ENCODE measurements at places on chromosomes 13 and 19.

GRCh38 chr19:54204767-54205468, 4.3 kb downstream of the RPS9 start:
- no peak for DNase-seq

DNA sequence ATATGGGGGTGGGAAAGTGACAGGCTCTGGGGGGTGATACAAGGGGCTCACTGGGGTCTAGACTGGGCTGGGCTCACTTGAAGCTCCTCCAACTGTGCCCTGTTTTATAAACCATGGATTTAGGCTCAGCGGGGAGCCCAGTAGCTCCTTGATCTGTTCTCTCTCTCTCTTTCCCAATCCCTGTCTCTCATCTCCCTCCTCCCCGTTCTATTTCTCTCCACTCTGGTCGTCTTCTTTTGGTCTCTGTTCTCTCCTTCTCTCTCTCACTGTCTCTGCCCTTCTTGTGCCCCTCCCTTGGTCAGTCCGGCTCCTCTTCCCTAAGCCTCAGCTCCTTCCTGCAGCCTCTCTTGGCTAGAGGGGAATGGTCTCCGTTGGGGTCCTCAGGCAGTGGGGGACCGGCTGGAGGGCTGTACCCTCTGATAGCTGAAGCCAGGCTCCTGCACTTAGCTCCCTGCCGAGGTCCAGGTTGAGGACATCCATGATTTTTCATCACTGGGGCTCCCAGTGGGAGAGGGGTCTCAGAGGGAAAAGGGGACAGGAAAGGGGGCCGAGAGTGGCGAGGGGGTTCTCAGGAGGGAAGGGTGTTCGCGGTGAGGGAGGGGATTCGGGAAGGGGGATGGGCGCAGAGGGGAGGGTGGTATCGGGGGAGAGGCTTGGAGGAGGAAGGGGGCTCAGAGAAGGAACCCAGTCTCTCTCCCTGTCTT, 8.5 kb downstream of the UNC13A start:
- no peak for DNase-seq

GRCh38 chr13:105925496-105925895, 610.0 kb downstream of the EFNB2 start:
- DNase-seq, result no peak

- DNase-seq, result no peak
Measured at GRCh38 chr13:42255886-42256285, 16.1 kb upstream of the AKAP11 start.

- no peak for DNase-seq
Measured at GRCh38 chr19:29266603-29267002, 53.7 kb upstream of the UQCRFS1 start.

DNA sequence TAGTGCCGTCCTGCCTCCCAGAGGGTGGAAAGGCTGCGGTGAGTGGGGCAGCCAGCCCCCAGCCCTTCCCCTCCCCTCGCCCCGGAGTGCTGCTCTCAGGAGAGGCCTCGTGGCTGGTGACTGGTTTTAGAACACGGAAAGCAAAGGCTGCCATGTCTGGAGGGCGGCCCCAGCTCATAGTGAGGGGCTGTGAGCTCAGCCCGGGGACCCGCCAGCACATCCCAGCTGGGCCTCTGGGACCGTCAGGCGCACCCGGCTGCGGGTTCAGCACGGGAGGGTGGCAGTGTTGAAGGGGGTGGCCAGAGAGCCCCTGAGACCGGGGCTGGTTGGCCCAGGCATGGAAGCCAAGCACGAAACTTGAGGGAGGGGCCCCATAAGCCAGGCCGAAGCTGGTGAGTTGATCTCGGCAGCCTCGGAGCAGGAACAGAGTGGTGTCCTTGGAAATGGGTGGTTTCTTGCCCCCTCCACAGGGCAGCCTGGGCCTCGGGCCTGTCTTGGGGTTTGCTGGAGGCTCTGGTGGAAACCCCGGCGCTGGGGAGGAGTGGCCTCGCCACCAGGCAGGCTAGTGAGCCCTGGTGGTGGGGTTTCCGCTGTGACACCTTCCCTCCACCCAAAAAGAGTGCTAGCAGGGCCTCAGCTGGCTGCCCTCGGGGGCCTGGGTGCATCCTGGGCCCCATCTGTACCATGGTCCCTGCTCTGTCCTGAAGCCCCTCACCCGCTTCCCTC, 157.7 kb downstream of the KDM4B start:
- no peak for DNase-seq

DNA sequence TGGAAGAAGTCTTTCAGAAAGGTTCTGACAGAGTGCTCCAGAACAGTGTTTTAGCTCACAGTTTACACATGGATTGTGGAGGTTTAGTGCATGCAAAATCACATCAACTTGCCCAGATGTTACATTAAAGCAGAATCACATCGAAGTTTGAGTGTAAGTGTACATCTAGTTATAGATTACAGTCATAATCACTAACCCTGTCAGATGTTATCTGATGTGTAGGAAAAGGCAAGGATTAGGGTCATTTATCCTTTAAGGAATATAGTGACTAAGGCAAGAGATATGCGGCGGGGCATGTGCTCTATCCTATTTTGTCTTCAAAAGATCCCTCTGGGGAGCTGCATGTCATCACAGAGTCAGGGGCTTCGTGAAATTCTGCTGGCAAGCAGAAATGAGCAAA, 66.9 kb downstream of the CYSLTR2 start:
- DNase-seq, result no peak

DNA sequence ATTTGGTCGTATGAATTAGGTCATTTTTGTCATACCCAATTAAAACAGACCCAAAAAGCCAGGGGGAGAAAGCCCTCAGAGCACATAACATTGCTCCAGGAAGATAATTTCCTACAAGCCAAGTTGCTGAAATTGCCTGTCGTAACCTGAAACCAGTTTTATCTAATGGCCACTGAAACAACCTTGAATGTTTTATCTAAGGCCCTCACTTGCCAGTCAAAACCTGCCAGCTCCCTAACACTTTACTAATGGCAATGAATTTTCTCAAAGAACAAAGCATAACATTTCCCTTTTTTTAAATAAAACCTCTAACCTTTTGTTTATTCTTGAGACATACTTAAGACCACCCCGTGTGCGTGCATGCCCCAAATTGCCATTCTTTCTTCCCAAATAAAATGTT, 496.2 kb upstream of the KLHL1 start:
- DNase-seq, result no peak

GRCh38 chr13:75771818-75772217, 135.7 kb downstream of the LMO7 start:
- DNase-seq, result no peak

DNA sequence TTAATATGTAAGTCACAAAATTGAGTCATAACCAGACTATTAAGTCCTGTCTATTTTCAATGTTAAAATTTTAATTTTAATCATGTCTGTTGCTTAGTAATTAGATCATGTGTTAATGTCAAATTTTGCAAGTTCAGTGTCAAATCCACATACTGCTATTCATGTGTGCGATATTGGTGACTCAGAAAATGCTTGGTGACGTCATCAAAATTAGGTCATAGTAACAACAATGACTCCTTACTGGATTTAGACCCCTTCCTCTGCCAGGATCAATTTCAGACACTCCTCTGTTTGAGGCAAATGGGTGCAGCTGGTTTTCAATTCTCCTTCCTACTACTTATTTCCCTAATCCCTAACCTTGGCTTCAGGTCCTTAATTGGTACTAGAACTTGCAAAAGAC, 1394.3 kb upstream of the SLC10A2 start:
- DNase-seq, result no peak

GRCh38 chr19:55241935-55242464, 13.4 kb upstream of the TMEM86B start:
- no peak for DNase-seq

- no peak for DNase-seq
Measured at GRCh38 chr13:94033098-94033497, 446.4 kb downstream of the DCT start.

DNA sequence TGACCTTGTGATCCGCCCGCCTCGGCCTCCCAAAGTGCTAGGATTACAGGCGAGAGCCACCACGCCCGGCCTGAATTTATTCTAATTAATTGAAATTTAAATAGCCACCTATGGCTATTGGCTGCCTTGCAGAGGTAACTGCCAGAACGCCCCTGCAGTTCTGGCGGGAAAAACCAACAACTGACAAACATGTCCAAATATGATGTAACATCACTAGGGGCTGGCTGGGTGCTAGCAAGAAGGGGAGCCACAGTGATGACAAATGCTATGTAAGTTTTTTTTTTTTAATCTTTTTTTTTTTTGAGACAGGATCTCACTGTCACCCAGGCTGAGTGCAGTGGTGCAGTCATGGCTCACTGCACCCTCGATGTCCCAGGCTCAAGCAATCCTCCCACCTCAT, 12.9 kb downstream of the ZSWIM9 start:
- no peak for DNase-seq

DNA sequence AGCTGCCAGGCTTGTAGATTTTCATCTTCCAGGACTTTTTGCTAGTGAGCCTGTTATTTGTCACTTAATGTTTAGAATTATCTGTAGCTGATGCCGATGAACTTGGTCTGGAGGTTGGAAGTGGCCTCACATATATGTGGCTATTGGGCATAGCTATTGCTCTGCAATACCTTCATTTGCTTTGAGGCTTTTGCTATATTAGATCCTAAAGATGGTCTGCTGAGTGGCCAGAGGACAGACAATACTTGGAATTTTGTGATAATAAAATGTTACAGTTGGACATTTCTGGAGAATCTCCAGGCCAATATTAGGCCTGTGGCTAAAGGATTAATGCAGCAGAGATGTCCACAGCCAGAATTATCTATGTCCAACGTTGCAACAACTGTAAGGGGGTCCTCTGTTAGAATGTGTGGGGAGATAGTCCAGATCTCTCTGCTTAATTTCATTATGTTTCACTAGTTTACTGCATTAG, 222.3 kb downstream of the GPC5 start:
- no peak for DNase-seq

DNA sequence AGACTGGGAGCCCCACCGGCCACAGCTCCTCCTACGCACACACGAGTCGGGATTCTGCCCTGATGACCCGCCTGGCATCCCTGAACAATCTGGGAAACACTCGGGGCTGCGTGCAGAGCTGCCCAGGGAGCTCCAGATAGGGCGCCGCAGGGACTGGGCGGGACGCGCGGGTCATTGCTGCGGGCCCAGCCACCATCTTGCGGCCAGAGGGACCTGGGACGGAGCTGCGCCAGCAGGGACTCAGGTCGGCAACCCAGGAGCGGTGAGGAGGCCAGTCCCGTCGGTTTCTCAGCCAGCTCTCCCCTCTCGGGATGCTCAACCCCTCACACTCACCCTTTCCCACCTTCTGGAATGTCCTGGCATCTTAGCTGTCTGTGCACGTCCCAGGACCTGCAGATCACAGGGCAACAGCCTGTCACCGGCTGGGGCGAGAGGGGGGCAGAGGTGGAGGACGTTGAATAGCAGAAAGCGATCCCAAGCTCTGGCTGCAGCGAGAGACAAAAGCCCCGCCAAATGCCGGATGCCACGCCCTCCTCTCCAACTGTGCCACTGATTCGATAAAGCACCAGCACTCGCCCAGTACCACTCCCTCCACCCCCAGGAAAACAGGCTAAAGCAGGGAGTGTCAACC, 20.4 kb upstream of the ZNF91 start:
- DNase-seq, result no peak

DNA sequence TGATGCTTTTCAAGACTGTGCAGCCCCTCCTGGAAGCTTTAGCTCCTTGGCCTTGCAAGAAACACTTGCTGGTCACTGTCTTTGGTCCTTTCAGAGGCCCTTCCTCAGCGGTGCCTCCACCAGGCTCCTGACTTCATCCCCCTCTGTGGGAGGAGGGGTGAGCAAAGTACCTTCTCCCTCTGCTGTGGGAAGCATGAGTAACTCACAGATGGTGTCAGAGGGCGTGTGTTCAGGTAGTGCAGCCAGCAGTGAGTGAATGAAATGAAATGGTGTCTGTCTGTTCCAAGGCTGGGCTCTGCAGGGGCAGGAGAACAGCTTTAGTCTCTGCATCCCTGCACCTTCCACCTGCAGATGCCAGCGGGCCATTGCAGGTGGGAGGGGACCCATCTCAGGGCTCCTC, 102.9 kb downstream of the SHISA2 start:
- no peak for DNase-seq

DNA sequence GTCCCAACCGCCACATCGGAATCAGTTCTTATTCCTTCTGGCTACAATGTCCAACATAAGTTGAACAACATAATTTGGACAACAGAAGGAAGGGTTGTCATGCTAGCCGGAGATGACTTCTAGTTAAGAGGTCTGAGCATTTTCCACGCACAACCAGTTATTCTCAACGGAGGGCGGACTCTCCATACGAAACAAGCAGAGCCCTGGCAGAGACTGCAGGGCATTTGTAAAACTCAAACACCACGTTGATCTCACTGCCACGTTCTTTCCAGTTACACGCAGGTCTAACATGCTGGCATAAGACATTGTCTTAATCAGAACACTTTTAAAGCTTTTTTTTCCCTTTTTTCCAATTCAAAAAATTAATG, 38.3 kb upstream of the DCUN1D2 start:
- DNase-seq, result no peak

GRCh38 chr13:79346300-79346914, 59.6 kb downstream of the RBM26 start:
- no peak for DNase-seq

- no peak for DNase-seq
Measured at GRCh38 chr13:25727810-25728209, 324.0 kb downstream of the SHISA2 start.

DNA sequence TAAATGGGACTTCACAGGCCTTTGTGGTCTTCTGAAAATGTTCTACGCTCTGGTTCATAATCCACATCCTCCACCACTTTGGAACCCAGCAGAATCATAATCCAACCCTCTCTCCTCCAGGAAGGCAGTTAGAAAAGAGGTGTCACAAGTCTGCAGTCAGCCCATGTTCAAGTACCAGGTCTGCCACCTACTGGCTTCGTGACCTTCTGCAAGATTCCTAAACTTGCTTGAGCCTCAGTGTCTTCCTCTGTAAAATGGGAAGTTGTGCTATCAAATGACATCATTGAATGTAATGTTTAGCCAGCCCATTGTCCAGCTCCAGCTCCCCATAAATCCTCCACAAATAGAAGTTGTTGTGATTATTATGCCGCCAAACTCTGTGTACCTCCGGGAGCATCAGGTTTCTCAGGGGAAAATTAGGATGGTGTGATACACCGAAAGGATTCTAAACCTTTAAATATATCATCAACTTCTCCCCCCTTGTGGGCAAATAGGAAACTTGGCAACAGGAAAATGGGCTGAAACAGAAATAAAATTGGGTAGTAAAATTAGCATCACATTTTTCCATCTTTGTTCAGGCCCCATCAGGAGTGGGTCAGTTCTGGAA, 109.7 kb downstream of the NUFIP1 start:
- no peak for DNase-seq

GRCh38 chr13:67369895-67370660, 139.9 kb upstream of the PCDH9 start:
- no peak for DNase-seq

GRCh38 chr13:106496072-106496997, 39.1 kb downstream of the EFNB2 start:
- DNase-seq, result no peak

DNA sequence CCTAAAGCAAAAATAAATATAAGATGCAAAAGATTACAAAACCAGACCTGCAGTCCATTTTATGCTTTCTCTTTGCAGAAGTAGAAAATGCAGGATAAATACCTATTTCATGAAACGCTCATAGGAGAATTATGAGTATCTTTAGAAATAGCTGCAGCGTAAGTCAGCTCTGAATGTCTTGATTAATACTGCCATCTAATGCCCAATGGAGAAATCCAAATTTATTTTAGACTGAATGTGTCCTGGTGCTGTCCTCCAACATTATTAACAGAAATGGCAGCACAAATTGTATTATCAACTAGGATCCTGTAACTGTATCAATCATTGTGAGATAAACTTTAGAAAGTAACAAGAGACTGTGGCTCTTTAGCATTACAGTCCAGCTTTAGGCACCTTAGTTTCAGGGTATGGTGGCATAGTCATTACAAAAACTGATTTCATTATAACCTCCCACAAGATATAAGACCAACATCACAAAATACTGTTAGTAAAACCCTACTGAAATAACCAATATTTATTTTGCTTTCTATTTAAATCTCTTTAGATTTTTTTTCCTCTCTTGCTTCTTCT, 162.1 kb upstream of the MIR17HG start:
- DNase-seq, result no peak
